Activated T-cell treated with anti-CD3 and anti-CD28 coated beads, Interleukin-2, amount 50 U/mL, for 72 hours (primary cell): ENCODE measurements at places on chromosomes 13 and 19. TPM values are rescaled to one million over a fixed set of nuclear protein-coding genes. Genes with fewer than 3 reads are reported as not detected.
A peak's percentile ranks its signal among the peaks of the same experiment; 100 is the strongest.

DNA sequence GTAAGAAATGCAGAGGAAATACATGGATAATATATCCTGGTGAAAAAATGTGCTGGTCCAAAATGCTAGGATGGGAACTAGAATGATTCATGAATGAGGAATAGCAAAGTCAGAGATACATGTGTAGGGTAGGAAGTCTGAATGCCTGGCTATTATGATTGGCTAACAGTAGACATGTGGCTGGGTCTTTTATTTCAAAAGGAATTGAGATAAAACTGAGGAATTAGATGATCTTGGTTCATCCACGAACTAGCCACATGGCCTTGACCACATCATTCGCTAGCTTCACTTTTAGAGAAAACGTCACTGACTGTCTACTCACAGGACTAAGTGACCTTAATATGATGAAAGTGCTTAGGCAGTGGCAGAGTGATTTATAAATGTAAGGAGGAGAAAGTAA is 103.1 kb downstream of the TRPC4 start:
- no peak for DNase-seq

DNA sequence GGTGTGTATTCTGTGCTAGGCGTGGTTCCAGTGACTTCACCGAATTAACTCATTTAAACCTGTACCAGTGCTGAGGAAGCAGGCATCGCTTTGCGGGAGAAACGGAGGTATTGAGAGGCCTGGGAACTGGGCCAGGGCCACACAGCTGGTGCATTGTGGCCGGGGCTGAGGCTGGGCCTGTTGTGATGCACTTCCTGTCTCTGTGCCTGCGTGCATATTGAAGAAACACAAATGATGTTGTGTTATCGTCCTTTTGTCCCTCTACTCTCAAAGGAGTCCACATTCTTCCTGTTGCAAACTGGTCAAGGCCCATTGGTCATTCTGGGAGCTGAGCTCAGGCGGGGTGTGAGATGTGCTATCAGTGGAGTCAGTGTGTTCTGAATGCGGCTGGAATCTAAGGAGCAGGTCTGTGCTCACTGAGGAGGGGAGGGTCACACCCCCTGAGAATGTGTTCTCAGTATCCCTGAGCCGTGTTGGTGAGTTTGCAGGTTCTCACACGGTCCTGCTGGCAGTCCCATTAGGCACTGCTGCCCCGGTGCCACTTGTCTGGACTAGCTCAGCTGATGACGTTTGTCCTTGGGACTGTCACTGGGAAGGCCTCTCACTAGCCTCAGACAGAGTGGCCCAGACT is 62.1 kb downstream of the ARHGEF7 start:
- DNase-seq: peak; percentile 39

Gene TMEM147
- 79.0 TPM for total RNA-seq

Gene EFNB2
- 0.24 TPM for total RNA-seq

Gene PDX1
- not detected for total RNA-seq

Gene SCEL
- not detected for total RNA-seq

DNA sequence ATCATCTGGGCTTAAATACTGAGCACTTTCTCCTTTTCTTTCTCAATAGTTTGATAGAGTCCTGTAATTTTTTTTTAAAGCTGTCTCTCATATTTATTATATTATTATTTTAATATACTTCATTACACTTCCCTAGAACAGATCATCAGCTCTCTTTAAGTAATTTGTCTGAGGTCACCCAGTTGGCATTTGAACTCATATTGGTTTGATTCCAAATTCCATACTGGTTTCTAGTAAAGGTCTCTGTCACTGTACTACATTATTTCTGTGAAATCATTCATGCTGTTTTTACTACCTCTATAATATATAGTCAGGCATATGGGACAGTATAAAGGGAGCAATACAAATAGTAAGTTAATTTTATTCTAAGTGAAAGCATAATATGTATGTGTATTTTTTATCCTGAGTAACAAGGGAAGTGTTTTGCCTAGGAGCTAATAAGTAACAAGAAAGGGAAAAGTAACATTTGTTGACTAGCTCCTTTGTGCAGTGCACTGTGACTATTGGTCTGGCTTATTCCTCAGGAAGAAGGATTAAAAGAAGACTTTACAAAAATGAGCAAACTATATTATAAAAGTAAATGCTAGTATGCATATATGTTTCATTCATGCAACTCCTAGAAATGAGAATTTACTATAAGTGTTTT is 14.3 kb downstream of the LPAR6 start:
- DNase-seq: no peak

Gene TMEM38A
- 1.6 TPM for total RNA-seq

GRCh38 chr13:65826657-65827056 is 1403.5 kb downstream of the PCDH9 start:
- DNase-seq: no peak

GRCh38 chr19:14786421-14786851 is 8.1 kb upstream of the ADGRE2 start:
- DNase-seq: peak; percentile 45

GRCh38 chr19:23263870-23264590 is 13.8 kb upstream of the ZNF724 start:
- DNase-seq: peak; percentile 43

Gene IRGQ
- total RNA-seq: 16.6 TPM

Gene RNF17
- total RNA-seq: 0.65 TPM

- no peak for DNase-seq
Measured at GRCh38 chr13:40503966-40504591, 162.4 kb downstream of the FOXO1 start.

Gene GALP
- total RNA-seq: not detected

Gene YJEFN3
- 18.2 TPM for total RNA-seq

- peak; percentile 67 for DNase-seq
Measured at GRCh38 chr19:48999481-49000325, 6.0 kb downstream of the RUVBL2 start.
